ENCODE measurements at places on chromosomes 1 and 21.
A peak's percentile ranks its signal among the peaks of the same experiment; 100 is the strongest.

DNA sequence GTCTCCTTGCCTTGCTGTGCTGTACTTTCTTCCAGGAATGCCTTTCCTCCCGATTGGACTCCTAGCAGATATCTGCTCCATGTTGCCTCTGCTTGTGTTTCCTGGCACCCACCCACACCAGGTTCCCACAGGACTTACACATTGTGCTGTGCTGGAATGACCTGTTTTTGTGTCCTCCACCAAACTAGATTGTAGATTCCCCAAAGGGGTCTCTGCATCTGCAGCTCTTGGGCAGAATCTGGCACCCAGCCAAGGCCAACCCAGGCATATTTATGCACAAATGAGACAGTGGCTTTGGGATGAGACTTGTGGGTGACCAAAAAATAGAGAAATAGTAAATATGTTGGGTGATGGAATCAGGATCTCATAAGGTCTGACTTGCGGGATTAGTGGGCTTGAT lies 278.2 kb downstream of the RRAGC start:
- DNase-seq = no peak

GRCh38 chr1:15411593-15412137 lies 2.0 kb downstream of the EFHD2 start:
- DNase-seq = peak; percentile 41

- DNase-seq = no peak
Observed at GRCh38 chr1:55381491-55381890, 166.3 kb upstream of the USP24 start.

- no peak for DNase-seq
Observed at GRCh38 chr1:112673592-112674439, 643 bp upstream of the MOV10 start.

- DNase-seq = no peak
Observed at GRCh38 chr1:188372821-188373220, 1544.1 kb downstream of the PLA2G4A start.

GRCh38 chr1:31038360-31038759 lies 27.2 kb downstream of the PUM1 start:
- DNase-seq = no peak

DNA sequence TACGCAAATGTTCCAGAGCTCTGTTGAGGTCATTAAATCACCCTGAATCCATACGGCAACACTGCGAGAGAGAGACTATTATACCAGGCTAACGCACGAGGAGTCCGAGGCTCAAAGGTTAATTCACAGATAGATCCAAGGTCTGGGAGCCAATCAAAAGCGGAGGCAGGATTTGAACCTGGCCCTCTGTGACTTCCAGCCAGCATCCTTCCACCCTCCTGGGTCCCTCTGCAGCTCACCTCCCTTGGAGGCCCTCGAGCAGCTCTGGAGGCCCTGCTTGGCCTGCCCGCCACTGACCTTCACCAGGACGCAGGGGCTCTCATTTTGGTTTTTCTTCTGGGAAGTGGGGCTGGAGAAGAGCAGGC lies 42.1 kb downstream of the KIAA1614 start:
- no peak for DNase-seq

- DNase-seq = no peak
Observed at GRCh38 chr1:221440658-221441057, 301.2 kb downstream of the DUSP10 start.

DNA sequence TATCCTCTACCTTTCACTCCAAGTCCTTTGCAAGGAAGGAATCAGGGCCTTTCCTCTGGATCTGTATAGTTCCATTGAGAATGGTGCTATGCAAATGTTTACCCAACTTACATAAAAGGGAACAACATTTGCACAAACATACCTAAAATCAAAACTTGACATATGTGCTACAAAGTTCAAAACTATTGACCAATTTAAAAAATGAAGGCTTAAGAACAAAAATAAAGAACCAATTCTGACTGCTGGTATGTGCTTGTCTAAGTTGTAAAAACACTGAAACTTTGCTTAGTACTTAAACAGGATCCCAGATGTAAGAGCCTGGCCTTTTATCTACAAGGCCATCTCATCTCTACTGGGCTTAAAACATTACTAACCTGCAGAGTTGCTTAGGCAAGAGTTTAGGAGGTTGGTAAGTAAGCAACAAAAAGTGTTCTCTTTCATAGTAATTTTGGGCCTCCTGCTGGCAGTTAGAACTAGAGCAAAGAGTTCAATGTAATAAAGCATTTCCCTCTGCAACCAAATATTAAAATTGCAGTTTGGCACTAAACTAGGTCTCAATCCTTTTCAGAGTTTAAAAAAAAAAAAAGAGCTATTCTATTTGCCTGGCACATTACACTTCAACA lies 2.0 kb downstream of the SCMH1 start:
- DNase-seq = no peak

DNA sequence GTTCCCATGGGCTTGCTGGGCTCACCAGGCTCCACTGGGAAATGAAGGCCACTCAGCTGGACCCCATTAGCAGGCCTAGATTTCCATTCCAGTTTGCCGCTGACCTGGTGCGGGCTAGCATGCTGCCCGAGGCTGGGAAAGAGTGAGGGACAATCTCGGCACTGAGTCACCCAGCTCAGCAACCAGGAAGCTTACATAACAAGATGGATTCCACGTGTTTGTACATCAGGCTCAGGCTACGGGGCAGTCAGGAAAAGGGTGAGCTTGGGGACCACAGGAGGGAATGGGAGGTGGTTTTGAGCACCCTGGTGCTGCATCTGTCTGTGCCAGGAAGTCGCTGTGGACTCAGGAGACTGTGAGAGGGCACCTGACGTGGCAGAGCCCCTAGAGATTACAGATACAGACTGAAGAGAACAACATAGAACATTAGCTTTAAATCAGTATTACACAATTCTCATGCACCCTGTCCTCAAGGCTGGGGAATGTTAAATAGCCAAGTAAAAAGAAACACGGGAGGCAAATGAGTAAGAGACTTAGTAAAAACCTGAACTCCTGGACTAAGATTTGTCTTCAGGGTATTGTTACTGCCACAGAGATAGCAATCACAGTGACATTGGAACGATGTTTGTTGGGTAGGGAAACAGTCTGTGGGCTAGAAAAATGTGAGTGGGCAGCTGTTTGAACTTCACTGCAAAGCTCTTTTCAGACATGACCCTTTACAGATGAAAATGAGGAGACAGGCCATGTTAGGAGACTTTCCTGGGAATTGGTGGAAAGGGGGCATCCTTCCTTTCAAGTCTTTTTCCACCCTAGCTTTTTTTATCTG lies 51.1 kb downstream of the GLUL start:
- no peak for DNase-seq

DNA sequence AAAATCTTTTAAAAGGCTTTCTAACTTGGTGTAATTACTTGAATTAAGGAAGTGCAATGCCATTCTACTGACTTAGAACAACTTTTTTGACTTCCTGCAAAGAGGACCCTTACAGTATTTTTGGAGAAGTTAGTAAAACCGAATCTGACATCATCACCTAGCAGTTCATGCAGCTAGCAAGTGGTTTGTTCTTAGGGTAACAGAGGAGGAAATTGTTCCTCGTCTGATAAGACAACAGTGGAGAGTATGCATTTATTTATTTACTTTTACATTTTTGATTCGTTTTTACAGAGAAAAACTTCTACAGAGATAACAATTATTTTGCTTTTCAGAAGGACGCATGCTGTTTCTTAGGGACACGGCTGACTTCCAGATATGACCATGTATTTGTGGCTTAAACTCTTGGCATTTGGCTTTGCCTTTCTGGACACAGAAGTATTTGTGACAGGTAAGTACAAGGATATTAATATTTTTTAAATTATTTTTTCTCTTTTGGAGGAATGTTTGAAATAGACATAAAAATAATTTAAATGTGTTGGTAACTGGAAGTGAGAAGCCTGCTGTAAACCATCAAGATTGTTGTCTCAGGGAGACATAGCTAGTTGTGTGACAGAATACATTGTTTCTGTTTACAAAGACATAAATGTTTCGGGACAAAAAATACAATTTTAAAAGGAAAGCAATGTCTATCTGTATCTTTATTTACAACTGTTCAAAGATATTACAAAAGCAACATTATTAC lies at the start of gene PTPRC:
TSS of gene PTPRC (plus strand) at position 147 of the 742 bp plus-strand sequence. CDS start at position 376, 229 bp downstream.
- no peak for DNase-seq

DNA sequence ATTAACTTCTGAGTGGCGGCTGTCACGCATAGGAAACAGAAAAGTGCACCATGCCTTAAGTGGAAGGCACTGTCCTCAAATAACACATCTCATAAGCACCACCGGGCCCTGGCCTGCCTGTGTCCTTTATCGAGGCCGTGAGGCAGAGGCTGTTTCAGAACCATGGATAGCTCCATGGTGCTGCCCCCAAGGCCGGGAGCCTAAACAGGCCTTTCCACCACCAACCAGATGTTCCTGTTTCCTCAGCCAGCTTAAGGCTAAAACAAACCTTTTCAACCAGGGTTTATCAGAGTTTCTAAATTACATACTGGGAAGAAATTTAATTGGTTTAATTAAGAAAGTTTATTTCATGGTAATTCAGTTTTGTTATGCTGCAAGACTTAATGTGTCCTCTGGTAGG lies 114.4 kb downstream of the DMRTA2 start:
- DNase-seq = no peak

- no peak for DNase-seq
Observed at GRCh38 chr1:226066415-226067078, 4.0 kb downstream of the H3-3A start.

GRCh38 chr1:197908716-197909220 lies 6.3 kb downstream of the C1orf53 start:
- no peak for DNase-seq

DNA sequence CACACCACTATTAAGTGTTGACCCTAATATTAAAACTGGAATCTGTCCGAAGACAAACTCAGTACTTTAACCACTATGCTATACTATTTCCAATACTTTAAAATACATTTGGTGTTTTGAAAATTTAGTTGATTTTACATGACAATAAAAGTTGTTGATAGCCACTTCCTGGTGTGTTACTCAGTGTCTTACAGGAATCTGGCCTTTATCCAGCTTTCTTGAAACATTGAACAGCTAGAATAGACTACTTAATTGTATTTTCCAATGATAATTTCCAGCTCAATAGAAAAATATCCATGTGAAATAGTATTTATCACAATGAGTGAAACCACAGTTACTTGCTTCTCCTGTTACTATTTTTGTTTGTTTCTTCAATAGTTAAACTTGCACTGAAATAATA lies 369.6 kb upstream of the ADGRL4 start:
- DNase-seq = no peak

DNA sequence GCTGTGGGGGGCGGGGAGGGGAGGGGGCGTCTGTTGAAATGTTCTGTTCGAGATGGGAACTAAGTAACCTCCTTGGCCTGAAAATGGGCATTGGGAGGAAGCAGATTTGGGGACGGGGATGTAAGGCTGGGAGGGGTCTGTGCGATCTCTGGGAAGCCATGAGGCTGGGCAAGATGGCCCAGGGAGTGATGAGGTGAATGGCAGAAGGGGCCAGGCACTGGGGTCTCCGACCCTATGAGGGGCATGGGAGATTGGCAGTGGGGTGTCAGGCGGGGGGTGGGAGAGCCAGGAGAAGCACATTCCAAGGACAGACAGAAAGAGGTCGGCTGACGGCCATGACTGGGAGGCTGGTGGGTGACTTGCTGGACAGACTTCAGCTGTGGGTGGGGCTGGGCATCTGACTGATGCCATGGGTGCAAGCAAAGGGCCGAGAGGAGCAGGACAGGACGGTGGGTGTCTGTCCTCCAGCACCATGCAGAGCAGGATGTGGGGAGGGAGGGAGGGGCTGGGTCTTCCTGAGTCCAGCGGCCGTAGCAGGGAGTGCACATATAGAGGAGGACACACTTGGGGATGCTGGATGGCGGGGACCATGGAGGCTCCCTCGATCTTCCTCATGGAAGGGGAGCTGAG lies 30.0 kb upstream of the COL18A1 start:
- DNase-seq = no peak

GRCh38 chr1:21302747-21303715 lies 12.8 kb upstream of the ECE1 start:
- DNase-seq = no peak

- DNase-seq = no peak
Observed at GRCh38 chr1:11138952-11139351, 39.3 kb upstream of the EXOSC10 start.

- no peak for DNase-seq
Observed at GRCh38 chr21:29939104-29939923, 482 bp downstream of the GRIK1 start.

- no peak for DNase-seq
Observed at GRCh38 chr21:35520302-35520701, 471.2 kb upstream of the RUNX1 start.

GRCh38 chr1:85569737-85570404 lies 10.7 kb upstream of the CCN1 start:
- DNase-seq = no peak

GRCh38 chr1:41670217-41670957 lies 185.9 kb upstream of the EDN2 start:
- no peak for DNase-seq

DNA sequence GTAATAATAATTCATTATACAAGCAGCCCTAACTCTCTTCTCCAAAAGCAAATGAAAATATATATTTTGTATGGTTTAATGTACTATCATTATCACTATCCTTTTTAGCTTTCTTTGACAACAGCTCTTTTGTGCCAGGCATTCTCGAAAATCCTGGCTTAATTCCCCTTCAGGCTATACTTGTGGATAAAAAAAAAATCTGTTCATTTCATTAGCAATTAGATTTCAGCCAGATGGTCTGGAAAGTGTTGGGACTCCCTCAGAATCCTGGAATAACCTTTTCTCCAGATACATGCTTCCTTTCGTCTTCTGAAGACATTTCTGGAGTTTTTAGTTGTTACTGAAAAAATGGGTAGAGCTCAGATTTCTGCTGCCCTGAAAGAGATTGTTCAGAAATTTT lies 83.4 kb upstream of the PLPPR4 start:
- DNase-seq = no peak

DNA sequence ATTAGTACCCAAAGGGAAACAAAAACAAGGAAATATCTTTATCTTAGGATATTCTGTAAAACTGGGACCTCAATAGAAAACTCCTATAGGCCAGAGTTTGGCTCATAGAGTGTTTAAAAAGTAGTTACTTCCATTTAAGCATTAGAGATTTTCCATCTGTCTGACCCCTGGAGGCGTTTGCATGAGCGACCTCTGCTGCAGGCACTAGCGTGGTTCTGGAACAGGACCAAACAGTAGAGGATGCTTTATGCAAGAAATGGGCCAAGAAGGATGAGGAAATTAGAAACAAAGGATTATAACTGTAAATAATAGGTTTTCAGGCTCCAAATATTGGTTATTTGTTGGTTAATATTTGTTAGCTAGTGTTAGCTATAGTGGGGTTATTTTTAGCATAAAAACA lies 5.7 kb downstream of the ZBTB40 start:
- DNase-seq = no peak

DNA sequence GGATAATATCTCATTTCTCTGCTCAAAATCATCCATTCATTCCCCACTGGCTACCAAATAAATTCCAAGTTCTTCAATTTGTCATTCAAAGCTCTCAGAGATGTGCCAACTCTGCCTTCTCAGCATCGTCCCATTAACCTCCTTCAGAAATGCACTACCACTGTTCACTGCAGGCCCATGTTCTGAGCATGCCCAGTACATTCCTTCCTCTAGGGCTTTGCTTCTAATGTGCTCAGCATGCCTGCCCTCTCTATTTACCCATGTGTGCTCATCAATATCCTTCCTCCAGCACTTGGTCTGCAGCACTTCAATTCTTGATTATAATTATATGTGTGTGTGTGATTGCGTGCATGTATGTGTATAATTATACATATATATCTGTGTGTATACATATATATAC lies 36.1 kb upstream of the RGS8 start:
- no peak for DNase-seq

GRCh38 chr1:187794561-187794960 lies 965.8 kb downstream of the PLA2G4A start:
- DNase-seq = no peak

Data from activated T-helper 2 cell treated with anti-CD3 and anti-CD28 coated beads, Interferon-gamma antibody, Interleukin-2, Interleukin-4, amounts not matched to agents 10 μg/mL and 5 μg/mL and 100 μg/mL, durations not matched to agents 14 hours and 24 hours and 36 hours (primary cell).